ENCODE measurements at places on chromosomes 13 and 19.
A peak's percentile ranks its signal among the peaks of the same experiment; 100 is the strongest.

DNA sequence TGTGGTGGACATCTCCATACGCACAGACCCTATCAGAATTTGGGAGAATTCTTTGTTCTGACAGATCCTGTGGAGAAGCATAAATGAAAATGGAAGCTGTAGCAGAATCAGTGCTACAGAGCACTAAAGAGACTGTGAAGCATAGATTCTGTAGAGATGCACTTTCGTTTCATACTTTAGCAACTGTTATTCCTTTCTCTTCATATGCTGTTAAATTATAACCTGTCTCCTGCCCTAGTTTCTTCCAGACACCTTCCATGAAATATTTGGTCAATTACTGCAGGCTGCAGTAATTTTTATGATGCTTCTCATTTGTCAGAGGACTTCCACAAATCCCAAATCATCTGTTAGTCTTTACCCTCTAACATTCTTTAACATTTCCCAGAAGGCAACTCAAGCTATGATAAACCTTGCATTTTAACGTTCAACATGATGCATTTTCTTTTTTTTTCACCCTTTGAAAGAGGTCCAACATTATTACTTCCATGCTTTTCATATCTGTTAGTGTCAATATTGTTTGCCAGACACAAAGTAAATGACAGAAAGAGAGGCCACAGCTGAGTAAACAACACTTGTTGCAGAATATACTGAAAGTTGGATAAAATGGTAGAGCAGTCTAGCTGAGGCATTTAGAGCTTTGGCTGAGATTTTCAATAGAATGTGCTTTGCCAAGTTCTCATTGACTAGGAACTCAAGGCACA lies 412.7 kb downstream of the LMO7 start:
- DNase-seq: no peak

GRCh38 chr13:28569886-28570285 lies 75.0 kb upstream of the FLT1 start:
- DNase-seq: no peak

- no peak for DNase-seq
Observed at GRCh38 chr19:52237197-52237596, 32.2 kb upstream of the ZNF766 start.

- no peak for DNase-seq
Observed at GRCh38 chr13:41775251-41775650, 185.7 kb downstream of the VWA8 start.

DNA sequence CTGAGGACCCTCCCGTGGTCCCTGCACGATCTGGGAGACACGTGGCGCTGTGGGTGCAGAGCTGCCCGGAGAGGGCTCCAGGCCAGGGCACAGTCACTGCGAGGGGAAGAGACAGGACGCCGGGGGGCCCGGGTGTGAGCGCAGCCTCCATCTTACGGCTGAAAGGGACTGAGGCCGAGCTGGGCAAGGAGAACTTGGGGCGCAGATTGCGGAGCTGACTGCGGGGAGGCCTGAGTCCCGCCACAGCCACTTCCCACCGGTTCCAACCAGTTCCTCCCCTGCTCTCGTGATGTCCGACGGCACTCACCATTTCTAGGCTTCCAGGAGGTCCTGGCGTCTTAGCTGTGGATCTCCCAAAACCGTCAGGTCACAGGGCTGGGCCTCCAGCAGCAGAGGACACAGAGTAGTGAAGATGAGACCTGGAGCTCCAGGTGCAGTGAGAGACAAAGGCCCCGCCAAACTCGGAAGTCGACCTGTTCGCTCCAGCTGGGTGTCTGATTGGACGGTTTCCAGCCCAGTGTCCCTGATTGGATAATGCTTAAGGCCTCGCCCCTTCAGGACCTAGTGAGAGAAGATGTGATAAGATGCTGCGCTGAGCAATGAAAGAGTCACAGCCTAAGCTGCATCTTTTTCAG lies 4.8 kb upstream of the ZNF253 start:
- DNase-seq: no peak

DNA sequence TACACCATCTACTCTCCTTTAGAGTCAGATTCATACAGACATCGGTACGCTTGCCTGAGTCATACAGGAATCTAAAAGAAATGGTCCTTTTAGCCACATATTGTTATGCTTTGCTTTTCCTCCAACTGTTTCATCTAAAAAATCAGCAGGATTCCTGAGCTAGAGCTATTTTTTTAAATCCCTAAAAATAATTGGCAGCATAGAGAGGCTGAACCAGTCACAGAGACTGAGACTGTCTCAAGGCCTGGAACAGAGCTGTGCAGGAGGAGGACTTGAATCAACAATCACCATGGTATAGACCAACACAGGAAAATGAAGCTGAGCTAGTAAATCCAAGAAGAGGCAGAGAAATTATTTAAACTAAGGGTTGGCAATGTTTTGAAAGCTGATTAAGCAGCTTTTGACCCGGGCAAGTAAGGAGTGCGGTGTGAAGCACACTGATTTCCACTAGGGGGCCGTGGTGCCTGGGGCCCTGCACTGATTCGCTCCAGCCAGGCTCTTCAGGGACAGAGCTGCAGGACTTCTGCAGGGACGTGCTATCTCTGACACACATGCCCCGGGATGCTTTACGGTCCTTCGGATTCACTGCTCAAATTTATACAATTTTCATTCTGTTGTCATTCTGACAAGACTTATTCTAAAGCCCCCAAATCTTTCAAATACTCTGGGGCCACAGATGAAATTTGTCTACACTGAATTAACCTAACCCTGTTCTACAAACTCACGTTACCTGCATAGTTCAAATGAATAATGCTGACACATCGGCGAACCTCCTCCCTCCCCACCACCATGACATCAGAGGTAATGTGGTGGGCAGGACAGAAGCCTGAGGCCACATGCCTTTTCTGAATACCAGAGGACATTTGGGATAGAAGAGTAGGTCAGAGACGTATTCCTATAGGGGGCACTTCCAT lies 87.6 kb upstream of the SLC15A1 start:
- peak; percentile 12 for DNase-seq

DNA sequence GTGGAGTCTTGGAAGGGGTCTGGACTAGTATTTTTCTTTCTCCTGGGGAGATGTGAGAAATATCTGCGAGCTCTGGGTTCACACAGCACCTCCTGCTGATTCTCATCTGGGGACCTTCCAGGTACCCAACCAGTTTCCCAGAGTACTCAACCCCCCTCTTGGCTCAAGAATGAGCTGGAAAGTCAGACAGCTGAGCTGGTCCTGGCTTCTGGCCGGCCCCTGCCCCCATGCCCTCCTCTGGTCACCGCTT lies 2.2 kb upstream of the PDE4A start:
- no peak for DNase-seq

- peak; percentile 48 for DNase-seq
Observed at GRCh38 chr19:3125900-3126524, 9.8 kb upstream of the GNA15 start.

DNA sequence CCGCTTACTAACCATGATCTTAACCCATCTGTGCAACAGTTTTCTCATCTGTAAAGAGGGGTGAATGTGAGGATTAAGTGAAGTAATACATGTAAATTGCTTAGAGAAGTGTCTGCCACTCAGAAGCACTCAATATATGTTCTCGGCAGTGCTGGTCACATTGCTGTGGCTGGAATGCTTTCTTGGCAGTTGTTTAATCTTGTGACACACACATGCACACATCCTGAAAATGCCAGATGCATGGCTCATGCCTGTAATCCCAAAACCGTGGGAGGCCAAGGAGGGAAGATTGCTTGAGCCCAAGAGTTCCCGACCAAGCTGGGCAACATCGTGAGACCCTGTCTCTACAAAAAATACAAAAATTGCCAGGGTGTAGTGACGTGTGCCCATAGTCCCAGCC lies 4.9 kb upstream of the DMKN start:
- DNase-seq: no peak

DNA sequence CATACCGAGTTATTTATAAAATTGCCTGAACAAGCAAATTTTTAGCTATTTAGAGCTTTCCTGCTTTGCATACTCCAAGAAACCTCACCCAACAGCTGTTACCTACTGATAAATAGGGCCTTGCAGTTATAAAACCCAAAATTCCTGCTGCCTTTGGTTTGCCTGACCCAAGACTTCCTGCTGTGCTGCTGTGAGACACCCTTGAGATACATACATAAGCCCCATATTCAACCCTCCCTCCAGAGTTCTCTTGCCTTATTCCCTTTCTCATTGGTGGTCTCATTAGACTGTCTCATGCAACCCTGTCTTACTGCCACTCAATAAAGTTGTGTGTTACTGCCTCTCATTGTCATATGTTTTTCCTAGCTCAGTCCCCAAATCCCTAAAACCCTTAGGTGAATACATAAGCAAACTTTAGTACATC lies 677.6 kb downstream of the UQCRFS1 start:
- DNase-seq: no peak

Data from stimulated activated CD4-positive, alpha-beta T cell treated with anti-CD3 and anti-CD28 coated beads, Interleukin-15, amount 100 ng/mL, for 1 hour (primary cell).